ENCODE measurements at places on chromosomes 6 and 20. TPM values are rescaled to one million over a fixed set of nuclear protein-coding genes. Genes with fewer than 3 reads are reported as not detected.

The PRICKLE4 gene
- 0.19 TPM for total RNA-seq

The TCEA2 gene
- total RNA-seq, result 10.0 TPM

The AURKA gene
- total RNA-seq, result 88.8 TPM

The CLPSL1 gene
- total RNA-seq, result not detected

The LKAAEAR1 gene
- not detected for total RNA-seq

The ZNF512B gene
- total RNA-seq, result 5.1 TPM

The RAB44 gene
- total RNA-seq, result under 0.01 TPM

The LY6G6C gene
- under 0.01 TPM for total RNA-seq

The UBD gene
- total RNA-seq, result not detected

The SMLR1 gene
- total RNA-seq, result 0.19 TPM

The DLK2 gene
- total RNA-seq, result 0.28 TPM

The ID4 gene
- 27.0 TPM for total RNA-seq

The EYS gene
- total RNA-seq, result under 0.01 TPM

The FOXF2 gene
- total RNA-seq, result 0.28 TPM

The GABRR1 gene
- not detected for total RNA-seq

The SLC22A7 gene
- total RNA-seq, result not detected

The HLA-DRA gene
- 0.38 TPM for total RNA-seq

The SPTLC3 gene
- 3.1 TPM for total RNA-seq

The CST9 gene
- total RNA-seq, result not detected
